ENCODE measurements at places on chromosomes 16 and 17.
A peak's percentile ranks its signal among the peaks of the same experiment; 100 is the strongest.

GRCh38 chr17:58403311-58403710 is 14.0 kb downstream of the RNF43 start:
- no peak for ATAC-seq

DNA sequence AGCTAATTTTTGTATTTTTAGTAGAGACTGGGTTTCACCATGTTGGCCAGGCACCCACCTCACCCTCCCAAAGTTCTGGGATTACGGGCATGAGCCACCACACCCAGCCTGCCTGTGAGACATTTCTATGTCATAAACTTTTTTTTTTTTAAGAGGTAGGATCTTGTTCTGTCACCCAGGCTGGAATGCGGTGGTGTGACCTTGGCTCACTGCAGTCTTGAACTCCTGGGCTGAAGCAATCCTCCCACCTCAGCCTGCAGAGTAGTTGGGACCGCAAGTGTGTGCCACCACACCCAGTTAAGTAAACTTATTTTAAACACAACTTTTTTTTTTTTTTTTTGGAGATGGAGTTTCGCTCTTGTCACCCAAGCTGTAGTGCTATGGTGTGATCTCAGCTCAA is 47.2 kb downstream of the SCNN1G start:
- ATAC-seq, result no peak

GRCh38 chr17:39099663-39100286 is 51.7 kb downstream of the PLXDC1 start:
- no peak for ATAC-seq

GRCh38 chr16:17359788-17360390 is 110.9 kb downstream of the XYLT1 start:
- peak; percentile 89 for ATAC-seq

DNA sequence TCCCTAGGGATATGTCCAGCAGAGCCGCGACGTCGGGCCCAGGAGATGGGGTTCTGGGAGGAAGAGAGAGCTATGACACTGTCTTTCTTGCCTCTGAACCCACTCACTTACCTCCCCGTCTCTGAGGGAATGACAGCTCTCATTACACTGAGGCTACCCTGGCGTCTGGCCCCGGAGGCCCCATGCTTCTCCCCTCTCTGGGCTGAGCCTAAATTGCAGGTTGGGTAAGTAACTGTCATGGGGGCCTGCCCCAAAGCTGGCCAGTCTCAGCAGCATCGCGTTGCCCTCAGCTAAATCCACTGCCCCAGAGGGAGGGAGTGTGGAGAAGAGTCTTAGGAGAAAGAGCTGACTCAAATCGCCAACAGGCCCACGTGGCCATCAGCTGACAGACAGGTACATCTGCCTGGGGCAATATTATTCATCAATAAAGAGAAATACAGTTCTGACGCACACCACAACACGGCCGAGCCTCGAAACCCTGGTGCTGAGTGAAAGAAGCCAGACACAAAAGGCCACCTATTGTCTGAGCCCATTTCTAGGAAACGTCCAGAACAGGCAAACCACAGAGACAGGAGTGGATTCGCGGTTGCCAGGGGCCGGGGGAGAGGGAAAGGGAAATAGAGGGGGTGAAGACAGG is 156.4 kb downstream of the C16orf95 start:
- no peak for ATAC-seq

DNA sequence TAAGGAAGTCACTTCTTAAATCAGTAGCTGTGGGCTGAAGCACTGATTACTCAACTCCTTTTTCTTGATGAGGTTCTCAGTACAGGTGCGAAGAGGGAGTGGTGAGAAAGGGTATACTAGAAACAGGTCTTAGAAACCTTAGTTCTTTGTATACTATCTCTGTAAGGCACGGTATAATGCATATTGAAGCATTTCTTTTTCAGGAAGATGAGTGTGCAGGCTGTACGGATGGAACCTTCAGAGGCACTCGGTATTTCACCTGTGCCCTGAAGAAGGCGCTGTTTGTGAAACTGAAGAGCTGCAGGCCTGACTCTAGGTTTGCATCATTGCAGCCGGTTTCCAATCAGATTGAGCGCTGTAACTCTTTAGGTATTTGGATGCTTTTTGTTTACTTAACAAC is 39.2 kb downstream of the CYLD start:
- ATAC-seq, result no peak

DNA sequence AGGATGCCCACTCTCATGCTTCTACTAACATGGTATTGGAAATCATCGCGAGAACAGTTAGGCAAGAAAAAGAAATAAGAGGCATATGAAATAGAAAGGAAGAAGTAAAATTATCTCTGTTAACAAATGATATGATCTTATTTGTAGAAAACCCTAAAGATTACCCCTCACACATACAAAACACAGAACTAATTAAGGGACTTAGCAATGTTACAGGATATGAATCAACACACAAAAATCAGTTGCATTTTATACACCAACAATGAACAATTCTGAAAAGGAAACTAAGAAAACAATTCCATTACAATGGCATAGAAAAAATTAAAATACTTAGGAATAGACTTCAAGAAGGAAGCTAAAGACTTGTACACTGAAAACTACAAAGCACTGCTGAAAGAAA is 2.7 kb upstream of the CAPNS2 start:
- no peak for ATAC-seq

- no peak for ATAC-seq
These were observed 22.7 kb downstream of the CIBAR2 start for GRCh38 chr16:85089525-85089924.

DNA sequence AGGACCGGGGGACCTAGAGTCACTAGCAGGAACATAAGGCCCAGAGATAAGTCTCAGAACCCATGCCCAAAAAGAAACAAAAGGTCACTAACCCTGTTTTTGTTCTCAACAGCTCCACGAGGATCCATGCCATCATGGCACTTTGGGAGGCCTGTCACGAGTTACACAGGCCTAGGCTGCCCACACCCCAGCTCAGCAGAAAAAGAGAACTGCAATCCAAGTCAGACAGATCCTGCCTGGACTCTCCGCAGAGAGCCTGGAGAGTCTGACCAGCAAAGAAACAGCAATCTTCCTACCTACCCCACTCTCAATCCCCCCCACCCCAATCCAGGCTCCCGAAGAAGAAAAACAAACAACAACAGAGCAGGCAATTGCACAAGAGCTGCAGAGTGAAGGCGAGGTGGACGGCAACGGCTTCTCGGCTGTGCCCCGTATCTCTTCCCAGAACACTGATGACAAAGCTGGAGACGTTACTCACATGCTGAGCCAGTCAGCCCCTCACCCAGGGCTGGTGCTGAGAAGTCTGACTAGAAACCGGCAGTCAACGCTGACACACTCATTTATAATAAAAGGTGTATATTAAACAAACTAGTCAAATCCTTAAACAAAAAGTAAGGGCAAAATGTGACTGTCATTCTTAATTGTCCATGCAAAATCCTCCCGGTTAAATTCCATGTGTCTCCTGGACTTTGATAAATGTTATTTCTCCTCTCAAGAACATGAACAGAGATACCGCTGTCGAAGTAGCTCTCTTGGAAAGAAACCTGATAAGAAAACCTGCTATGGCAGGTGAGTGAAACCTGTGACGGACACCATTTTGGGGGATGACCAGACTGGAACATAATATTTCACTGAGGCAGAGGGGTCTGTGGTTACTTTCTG is 89.3 kb downstream of the SMG6 start:
- ATAC-seq, result no peak

DNA sequence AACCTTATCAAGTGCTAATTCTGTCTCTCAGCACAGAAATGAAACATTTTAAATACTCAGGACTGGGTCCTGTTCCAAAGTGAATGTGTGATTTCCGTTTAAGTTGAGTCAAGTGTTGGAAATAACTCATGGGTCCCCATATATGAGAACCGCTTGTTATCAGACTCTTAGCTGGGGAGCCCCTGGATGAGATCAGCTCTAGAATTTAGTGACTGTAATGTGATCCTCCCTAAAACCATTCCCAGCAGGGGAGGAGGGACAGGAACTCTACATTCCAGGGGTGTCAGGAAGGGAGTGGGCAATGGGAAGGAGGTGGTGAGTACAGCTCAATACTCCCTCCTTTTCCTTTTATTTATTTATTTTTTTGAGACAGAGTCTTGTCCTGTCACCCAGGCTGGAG is 37.5 kb downstream of the OTOA start:
- no peak for ATAC-seq

GRCh38 chr17:34763728-34764665 is 184.6 kb downstream of the TMEM132E start:
- no peak for ATAC-seq

DNA sequence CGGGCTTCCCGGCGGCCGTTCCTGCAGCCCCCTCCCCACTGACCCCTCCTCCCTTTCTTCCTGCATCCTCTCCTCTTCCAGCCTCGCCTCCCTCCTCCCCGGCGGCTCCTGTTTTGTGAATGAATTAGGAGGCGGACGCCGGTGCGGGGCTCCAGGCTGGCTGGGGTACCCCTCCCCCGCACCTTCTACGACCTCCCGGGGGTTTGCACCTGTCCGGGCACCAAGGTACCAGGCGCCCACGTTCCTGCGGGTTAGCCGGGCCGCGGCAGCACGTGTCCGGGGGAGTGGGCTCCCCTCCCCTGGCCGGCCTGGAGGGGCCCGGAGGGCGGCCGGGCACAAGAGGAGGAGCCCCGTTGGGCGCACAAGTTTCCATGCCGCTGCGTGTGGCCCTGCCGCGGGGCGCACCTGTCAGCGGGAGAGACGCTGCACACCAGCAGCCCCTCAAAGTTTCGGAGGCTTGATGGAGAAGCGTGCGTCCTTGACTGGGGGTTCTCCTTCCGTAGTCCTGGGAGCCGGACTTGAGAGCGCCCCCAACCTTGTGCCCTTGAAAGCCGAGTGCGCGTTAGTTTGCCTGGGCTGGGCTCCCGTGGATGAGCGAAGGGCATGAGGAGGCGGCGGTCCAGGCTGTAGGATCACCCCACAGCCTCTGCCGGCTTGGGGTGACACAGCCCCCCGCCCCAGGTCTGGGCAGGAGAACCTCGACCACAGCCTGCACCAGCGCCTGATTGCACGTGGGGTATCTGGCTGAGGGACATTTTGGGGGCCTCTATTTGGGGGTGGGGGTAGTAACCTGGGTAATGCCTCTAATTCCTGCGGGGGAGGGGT is 1.2 kb downstream of the HAS3 start:
- ATAC-seq, result peak; percentile 10

GRCh38 chr16:5918567-5919130 is 821.1 kb upstream of the EEF2KMT start:
- no peak for ATAC-seq

DNA sequence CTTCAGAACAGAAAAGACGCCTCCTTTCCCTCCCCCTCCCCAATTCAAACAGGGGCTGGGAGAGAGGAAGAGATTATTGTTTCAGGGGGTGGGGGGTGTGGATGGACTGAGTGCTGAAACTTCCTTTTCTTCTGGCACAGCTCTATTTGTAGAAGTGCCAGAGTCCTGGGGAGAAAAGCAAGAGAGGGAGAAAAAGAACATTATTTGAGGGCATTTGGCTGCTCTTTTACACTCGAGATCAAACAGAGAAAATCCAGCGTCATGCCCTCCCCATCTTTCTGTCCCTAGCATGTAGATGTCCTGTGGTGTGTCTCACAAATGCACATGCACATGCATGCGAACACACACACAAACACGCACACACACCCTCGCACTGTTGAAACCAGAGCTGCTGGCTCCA is 13.0 kb downstream of the ARL4D start:
- ATAC-seq, result no peak

GRCh38 chr16:56549161-56549560 is 15.7 kb upstream of the MT4 start:
- no peak for ATAC-seq

- ATAC-seq, result no peak
These were observed 488 bp upstream of the HAP1 start for GRCh38 chr17:41734949-41735313.

GRCh38 chr17:65294181-65294719 is 157.1 kb downstream of the RGS9 start:
- ATAC-seq, result peak; percentile 73

- ATAC-seq, result no peak
These were observed 7.4 kb upstream of the PMFBP1 start for GRCh38 chr16:72179204-72179970.

- ATAC-seq, result no peak
These were observed 16.1 kb upstream of the GFAP start for GRCh38 chr17:44931376-44931775.

DNA sequence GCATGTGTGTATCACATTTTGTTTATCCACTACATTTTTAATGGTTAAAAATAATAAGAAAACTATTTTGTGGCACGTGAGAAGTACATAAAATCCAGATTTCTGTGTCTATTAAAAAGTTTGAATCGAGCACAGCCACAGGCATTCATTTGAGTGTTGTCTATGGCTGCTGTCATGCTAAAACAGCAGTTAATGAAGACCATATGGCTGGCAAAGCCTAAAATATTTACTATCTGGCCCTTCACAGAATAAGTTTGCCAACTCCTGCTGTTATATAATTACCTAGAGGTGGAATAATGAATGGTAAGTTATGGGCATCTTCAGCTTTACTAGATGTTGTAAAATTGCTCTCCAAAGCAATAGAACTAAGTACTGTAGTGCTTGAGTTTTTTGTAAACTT is 30.5 kb downstream of the TMEM98 start:
- ATAC-seq, result no peak

DNA sequence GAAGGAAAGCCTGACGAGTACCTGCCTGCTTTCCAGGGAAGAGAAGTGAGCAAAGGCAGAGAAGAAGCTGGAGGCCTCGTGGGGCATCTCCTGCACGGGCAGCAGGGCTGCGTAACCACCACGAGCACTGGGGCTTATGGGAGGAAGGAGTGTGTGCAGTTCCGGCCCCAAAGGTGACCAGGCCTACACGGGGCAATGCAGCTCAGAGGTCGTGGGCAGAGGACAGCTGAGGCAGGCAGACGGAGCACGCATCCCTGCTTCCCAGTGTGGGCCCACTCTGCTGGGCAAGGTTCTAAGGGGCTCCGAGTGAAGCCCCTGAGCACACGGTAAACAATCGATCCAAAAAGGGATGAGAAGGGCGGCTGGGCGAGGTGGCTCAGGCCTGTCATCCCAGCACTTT is 109.7 kb downstream of the ANKRD11 start:
- ATAC-seq, result no peak

GRCh38 chr17:82204831-82205719 is 7.6 kb downstream of the CCDC57 start:
- ATAC-seq, result no peak

- ATAC-seq, result peak; percentile 86
These were observed at the start of gene SLC2A4 for GRCh38 chr17:7281074-7281952. SLC2A4 (plus strand) TSS chr17:7281718; CDS start chr17:7281935, 217 bp downstream.

DNA sequence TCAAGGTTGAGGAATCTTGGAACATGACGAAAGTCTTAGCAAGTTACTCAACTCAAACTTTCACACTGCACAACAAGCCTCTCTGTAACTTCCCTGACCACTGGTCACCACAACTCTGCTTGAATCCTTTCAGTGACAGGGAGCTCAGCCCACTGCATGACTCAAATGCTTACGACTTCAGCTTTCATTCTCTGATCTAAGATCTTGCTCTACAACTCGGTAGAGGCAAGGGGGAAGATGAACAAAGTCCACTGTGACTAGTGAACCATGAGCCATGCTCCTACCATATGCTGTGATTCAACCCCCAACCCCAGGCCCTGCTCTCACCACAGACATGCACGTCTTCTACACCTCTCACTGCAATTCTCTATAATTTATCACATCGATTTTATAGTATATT is 160.9 kb downstream of the SLC39A11 start:
- peak; percentile 20 for ATAC-seq

Data from stimulated activated memory B cell treated with anti-CD40 and anti-IgM and Interleukin-4, amounts not matched to agents 10 μg/mL and 1 μg/mL and 100 μg/mL, for 72 hours (primary cell).